ENCODE measurements at places on chromosomes 11 and 22.

DNA sequence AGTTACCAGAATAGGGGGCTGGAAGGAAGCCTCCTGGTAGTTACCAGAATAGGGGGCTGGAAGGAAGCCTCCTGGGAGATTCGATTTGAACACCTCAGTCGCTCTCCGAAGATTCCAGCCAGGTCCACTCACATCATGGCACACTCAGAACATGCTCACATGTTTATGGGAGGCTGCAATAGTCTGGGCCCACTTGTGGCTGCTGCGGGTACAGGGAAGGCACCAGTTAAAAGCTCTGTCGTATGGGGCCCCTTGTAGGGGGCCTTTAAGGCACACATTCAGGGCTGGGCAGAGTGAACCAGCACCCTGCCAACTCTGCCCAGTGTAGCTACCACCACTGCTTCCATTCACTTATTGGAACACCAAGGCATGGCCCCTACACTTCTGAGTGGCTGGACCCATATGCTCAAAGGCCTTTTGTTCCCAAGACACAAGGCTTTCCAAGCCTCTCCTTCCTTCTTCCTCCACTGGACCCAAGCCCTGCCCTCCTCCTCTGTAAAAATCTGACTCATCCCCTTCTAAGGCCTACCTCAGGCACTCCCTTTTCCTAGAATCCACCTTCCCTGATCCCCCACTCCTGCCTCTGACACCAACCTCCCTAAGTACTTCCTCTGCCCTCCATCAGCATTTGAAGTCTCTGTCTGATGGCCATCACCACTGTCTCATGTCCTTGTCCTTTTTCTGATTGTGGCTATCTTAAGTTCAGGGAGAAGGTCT, 28.0 kb downstream of the USP35 start:
- DNase-seq: no peak

DNA sequence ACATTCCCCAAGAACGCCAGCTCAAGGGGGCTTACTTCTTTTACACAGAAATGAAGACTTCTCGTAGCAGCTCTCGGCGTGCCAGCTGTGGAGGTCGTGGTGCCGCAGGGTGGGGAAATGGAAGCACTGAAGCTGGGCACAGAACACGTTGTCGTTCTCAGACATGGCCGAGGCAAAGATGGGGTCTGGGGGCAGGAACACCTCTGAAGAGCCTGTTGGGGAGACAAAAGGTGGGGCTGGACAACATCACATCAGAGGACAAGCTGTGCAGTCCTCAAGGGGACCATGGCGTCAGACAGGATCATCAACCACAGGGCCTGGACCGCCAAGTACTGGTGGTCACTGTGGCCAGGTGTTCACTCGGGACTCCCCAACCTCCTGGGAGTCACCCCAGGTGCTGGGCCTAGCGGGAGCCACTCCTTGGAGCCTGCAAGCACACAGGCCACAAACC, 65.2 kb downstream of the DGCR2 start:
- no peak for DNase-seq

DNA sequence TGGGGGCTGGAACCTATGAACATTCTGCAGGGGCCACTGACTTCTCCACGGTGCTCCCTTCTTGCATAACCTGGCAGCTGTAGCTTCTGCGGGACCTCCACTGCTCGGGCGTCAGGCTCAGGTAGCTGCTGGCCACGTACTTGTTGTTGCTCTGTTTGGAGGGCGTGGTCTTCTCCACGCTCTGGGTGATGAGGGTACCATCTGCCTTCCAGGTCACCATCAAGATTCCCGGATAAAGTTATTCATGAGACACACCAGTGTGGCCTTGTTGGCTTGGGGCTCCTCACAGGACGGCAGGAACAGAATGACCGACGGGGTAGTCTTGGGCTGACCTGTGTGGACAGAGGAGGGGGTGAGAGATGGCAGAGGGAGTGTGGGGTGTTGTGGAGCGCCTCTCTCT, 6.5 kb upstream of the DRICH1 start:
- no peak for DNase-seq

GRCh38 chr11:60349990-60350389, 22.9 kb downstream of the MS4A6E start:
- DNase-seq: no peak

DNA sequence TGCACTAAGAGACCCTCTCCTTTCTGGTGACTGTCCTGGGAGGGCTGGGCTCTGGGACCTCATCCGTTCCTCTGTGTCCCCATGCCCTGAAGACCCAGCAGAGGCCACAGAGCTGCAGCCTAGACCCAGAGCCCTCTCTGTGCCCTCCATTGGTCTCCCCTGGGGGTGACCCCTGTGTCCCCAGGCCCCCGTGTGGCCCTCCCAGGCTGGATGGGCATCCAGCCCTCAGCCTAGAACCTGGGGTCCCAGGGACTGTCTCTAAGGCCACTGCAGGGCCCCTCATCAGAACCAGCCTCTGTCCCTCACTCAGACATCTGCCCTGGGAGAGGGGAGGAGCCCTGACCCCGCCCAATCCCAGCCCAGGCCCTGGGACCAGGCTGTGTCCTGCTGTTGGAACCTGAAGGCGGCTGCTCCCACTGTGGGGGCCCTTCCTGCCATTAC, 5.7 kb downstream of the IGLL1 start:
- no peak for DNase-seq

DNA sequence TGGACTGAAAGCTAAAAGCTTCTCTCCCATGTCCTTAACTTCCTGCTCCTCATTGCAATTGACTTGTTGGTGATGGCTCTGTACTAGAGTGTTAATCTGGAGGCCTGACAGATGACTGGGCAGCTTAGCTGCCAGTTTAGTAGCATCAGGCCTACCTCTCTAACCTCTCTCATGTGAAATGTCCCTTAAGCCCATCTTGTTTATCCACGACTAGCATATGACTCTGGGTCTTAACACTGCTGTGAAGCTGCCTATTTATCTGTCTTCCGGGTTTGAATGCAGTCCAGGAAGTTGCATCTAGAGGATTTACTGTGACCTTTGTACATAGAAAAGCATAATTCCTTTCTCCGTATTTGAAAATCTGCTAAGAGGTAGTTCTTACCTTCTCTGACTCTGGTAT, 85.3 kb upstream of the HORMAD2 start:
- DNase-seq: no peak

DNA sequence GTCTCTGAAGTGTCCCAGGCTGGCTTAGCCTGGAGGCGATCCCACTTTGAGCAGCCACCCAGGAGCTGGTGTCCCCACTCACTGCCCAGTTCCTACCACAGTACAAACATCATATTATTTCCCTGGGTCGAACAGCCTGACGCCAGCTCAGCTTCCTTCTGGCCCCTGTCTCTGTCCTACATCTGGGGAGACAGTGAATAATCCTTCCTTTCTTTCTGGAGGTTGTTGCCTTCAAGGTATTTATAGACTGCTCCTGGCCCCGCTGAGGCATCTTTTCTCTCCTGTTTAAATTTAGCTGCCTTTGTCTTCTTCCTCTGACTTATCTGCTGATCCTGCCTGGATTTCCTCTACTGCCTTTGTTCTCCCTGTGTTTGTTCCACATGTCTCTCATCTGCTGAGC, 56.8 kb upstream of the LRRC55 start:
- DNase-seq: no peak

- no peak for DNase-seq
Measured at GRCh38 chr11:2383852-2384804, 7.0 kb downstream of the CD81 start.

DNA sequence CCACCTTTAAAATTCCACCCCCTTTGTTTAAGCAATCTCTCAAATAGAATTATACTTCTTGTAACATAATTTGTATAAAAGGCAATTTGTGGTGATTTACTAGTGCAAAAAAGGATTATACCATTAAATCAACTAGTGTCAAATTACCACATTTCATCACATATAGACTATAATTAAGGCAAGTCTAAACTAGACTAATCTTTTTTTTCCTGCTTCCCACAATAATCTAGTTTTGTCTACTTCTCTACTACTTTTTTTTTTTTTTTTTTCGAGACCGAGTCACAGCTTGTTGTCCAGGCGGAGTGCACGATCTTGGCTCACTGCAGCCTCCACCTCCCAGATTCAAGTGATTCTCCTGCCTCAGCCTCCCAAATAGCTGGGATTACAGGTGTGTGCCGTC, 36.1 kb upstream of the FZD4 start:
- DNase-seq: no peak

GRCh38 chr22:46068593-46069491, 81.5 kb upstream of the PPARA start:
- no peak for DNase-seq

GRCh38 chr11:101456812-101457211, 127.0 kb downstream of the TRPC6 start:
- no peak for DNase-seq

- DNase-seq: no peak
Measured at GRCh38 chr11:126896025-126896424, 104.5 kb downstream of the KIRREL3 start.

DNA sequence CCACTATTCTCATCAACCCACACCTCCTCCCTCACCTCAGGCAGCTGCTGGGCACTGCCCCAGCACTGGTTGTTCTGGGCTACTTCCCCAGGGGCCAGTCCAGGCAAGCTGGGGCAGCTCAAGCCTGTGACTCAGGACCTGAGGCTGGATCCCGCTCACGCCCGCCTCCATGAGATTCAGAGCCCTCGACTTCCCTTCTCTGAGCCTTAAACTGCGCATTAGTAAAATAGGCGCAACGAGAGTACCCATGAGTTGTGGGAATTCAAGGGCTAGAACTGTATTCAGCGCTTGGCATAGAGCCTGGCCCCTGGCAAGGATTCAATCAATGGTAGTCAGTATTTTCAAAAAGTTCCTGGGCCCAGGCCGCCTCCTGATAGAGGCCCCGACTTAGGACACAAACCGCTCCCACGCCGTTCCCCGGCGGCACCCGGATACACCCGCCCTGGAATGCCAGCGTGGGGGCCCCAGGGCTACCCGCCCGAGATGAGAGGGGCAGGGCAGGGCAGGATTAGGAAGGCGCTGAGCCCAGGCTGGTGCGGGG, 723 bp upstream of the CD82 start:
- DNase-seq: no peak

- DNase-seq: no peak
Measured at GRCh38 chr22:26389125-26389524, 39.9 kb upstream of the ASPHD2 start.

DNA sequence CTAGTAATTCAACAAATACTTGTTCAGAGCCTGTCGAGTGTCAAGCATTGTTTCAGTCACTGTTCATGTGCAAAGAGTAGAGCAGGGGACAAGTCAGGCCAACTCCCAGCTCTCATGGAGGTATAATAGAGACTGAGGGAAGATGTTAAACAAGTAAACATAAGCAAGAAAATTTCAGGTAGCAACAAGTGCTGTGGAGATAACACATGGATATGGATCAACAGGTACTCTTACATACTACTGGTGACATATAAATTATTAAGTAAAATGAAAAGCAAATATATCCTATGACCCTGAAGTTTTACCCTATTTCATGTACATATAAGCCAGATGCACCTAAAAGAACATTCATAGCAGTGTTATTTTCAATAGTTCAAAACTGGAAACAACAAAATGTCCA, 42.7 kb downstream of the SIK2 start:
- no peak for DNase-seq

DNA sequence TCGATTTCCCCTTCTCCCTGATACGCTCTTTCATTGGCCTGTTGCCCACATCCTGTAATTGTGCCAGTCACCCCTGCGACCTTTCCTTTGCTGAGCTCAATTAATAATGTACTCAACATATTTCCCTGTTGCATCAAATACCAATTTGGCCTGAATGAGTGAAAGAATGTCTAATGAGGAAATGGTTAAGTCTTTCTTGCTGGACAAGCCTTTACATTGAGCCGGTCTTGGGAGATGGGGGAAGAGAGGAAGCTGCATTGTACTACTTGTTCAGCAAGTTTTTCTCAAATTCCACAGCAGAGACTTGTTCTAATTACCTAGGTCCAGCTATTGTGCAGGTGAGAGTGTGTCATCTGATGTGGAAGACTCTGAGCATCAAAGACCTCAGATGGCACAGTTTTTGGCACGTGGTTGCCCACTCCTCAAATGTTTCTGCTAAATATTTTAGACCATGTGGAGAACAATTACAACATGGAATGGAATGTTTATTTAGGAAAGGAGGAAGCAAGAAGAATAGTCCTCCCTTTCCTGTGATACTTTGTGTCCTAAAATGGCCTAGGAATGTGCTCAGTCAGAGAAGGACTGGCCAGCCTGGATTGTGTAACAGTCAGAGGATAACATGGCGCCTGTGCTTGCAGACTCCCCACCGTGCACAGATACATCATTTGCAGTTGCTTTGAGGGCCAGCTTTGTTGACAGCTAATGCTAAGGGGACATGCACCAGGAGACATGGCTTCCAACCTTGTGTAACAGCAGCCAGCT, 129.5 kb upstream of the E2F8 start:
- DNase-seq: no peak

GRCh38 chr11:74638869-74639268, 46.5 kb downstream of the POLD3 start:
- no peak for DNase-seq

- no peak for DNase-seq
Measured at GRCh38 chr11:3046190-3046589, 11.0 kb downstream of the CARS1 start.

DNA sequence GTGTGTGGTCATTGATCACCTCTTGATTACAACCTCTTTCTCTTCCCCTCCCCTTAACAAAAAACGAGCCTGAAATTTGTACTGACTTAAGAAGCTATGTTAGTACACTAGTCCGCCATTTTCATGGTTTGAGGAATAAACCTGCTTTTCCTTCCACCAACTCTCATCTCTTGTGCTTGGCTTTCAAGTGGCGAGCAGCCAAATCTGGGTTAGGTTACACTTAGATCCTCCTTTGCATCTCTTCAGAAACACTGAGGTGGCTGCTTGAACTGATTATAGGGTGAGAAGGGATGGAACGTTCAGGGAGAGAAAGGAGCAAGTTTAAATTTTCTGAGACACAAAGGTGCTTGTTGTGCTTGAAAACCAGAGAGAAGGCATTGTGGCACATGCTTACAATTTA, 2171.4 kb downstream of the LRRC4C start:
- no peak for DNase-seq

DNA sequence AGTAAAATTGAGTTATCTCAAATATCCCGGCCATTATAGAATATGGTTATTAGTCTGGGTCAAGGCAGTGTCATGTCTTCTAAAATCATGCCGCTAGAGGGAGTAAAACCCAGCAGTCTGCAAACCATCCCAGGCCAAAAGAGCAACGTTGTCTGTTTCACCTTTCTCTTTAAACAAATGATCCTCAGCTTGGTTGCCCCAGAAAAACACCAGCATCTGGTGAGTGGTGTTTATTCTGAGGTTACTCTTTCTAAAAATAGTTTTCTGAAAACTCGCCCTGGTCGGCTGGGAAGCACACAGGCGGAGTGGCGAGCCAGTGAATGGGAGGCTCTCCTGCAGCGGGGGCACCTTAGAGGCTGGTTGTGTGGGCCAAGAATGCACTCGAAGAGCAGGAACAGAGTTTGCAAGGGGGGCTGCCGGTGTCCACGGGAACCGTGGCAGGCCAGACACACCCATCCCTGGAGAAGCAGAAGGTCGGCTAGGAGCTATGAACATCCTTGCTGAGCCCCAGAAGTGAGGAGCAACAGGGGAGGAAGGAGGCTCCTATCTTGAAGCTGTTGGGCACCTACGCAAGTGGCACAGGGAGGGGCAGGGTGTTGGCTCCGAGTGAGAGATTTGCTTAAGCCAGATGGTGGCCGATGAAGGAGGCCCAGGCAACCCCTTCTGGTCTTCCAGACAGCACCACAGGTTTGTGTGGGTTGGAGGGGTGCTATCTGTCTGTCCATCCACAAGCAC, 297.1 kb downstream of the ETS1 start:
- peak; percentile 30 for DNase-seq

- no peak for DNase-seq
Measured at GRCh38 chr22:48053973-48054372, 1291.5 kb downstream of the TBC1D22A start.

- DNase-seq: no peak
Measured at GRCh38 chr11:36296884-36297543, 926 bp downstream of the PRR5L start.

- DNase-seq: no peak
Measured at GRCh38 chr11:15291885-15292284, 177.2 kb downstream of the INSC start.
